ENCODE measurements at places on chromosomes 7 and 10. TPM values are rescaled to one million over a fixed set of nuclear protein-coding genes. Genes with fewer than 3 reads are reported as not detected.
A peak's percentile ranks its signal among the peaks of the same experiment; 100 is the strongest.

CPN1 gene
- not detected for total RNA-seq

PPP1R9A gene
- total RNA-seq = 22.2 TPM

JCAD gene
- total RNA-seq = 234 TPM

CTAGE6 gene
- total RNA-seq = not detected

- DNase-seq = peak; percentile 79
Observed at GRCh38 chr10:128069351-128070051, 56.7 kb downstream of the MKI67 start.

- DNase-seq = no peak
Observed at GRCh38 chr7:157769526-157770215, 432.9 kb downstream of the DNAJB6 start.

DNA sequence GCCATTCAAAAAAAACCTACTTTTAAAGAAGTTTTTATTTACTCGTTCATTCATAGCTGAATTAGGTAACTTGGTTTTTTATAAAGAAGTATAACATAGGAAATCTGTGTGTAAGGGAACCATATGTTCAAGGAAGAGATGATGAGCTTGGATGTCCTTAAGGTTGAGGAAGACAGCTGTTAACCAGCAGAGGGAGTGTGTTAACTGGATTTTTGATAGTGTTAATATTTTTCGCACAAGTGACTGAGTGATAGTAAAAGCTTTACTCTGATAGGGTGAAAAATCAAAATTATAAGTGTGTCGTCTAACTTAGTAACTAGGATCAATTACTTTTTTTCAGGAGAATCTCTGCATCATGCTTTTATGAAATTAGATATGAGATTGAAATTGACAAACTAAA, 134.7 kb downstream of the ARL5B start:
- no peak for DNase-seq

Measured in endothelial cell (in vitro differentiated cells).